ENCODE measurements at places on chromosomes 12 and 14.

- DNase-seq: no peak
Measured at GRCh38 chr14:65277027-65277426, 135.5 kb upstream of the FUT8 start.

DNA sequence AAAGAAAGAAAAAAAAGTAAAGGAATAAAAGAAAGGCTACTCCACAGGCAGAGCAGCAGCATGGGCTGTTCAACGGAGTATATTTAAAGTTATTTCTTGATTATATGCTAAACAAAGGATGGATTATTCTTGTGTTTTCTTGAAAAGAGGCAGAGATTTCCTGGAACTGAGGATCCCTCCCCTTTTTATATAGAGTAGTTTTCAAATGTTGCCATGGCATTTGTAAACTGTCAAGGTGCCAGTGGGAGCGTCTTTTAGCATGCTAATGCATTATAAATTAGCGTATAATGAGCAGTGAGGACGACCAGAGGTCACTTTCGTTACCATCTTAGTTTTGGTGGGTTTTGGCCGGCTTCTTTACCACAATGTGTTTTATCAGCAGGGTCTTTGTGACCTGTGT lies 383.0 kb downstream of the PCNX1 start:
- no peak for DNase-seq

- DNase-seq: no peak
Measured at GRCh38 chr12:107435072-107435471, 250.5 kb upstream of the PWP1 start.

GRCh38 chr14:102872020-102872419 lies 50.4 kb upstream of the AMN start:
- no peak for DNase-seq

GRCh38 chr14:94690896-94691659 lies 78.8 kb downstream of the GSC start:
- no peak for DNase-seq

- DNase-seq: no peak
Measured at GRCh38 chr12:128365032-128365431, 98.1 kb downstream of the TMEM132C start.

- DNase-seq: no peak
Measured at GRCh38 chr14:59374048-59374447, 91.1 kb downstream of the GPR135 start.

Measured in stimulated activated CD4-positive, alpha-beta T cell treated with anti-CD3 and anti-CD28 coated beads, TNF-alpha, amount 100 ng/mL, for 48 hours (primary cell).